ENCODE measurements at places on chromosomes 3 and 15.

DNA sequence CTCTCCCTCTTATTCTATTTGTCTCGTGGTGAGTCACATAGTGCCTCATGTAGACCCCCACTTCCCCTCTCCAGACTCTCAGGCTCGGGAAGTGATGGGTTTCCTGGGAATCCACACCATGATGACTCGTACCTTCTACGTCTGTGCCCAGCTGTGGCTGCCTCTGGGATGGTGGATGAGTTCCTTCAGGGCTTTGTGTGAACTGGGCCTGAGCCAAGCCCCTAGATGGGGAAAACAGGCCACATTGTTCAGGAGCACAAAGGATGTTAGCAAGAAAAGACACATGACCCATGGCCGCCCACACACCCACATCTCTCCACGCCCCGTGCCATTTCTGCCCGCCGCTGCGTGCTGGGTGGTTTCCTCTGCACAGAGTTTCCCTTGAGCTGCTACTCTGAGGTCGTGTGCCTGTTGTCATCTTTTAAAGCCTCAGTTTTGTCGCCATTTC lies 10.5 kb downstream of the ISG20 start:
- H3K27me3 ChIP-seq, result no peaks in the 10 kb centered on the region
- no peaks in the 10 kb centered on the region for H3K36me3 ChIP-seq
- DNase-seq, result no peak
- H3K4me3 ChIP-seq, result no peak overlapping the region

DNA sequence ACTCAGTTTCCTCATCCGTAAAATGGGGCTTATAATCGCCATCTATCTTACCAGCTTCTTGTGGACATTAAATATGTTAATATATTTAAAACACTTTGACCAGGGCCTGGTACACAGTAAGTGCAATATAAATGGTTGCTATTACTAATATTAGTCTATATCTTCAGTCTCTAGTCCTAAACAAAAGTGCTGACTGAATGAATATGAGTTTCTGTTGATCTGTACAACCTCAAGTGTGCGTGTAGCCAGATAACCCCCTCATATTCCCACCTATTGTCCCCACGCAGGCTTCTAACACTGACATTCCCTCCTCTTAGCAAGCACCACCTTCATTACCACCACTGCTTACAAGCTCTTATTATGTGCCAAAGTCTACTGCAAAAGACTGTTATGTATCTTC lies 27.6 kb upstream of the LMCD1 start:
- H3K36me3 ChIP-seq, result no peaks in the 10 kb centered on the region
- no peaks in the 10 kb centered on the region for H3K4me1 ChIP-seq
- H3K27me3 ChIP-seq, result no peaks in the 10 kb centered on the region
- no peak for DNase-seq
- H3K4me3 ChIP-seq, result no peak overlapping the region

DNA sequence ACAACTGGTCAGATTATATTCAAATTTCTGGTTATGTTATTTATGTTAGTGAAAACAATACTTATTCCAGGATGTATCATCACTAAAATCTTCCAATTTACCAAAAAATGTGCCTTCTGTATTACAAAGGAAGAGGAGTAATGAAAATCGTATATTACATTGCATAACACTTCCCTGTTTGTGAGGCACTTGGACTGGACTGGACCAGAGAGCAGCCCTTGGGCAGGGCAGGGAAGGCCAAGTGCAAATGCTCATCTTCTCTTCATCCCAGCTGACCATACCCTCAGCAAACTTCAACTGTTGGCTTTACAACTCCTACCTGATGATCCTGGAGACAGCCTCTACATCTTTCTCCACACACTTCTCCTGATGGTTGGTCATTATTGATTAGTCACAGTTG lies 285.7 kb upstream of the MME start:
- H3K27me3 ChIP-seq, result no peaks in the 10 kb centered on the region
- no peaks in the 10 kb centered on the region for H3K4me1 ChIP-seq
- no peak overlapping the region for H3K27ac ChIP-seq
- H3K4me3 ChIP-seq, result no peak overlapping the region
- no peak for DNase-seq

- no peaks in the 10 kb centered on the region for H3K27me3 ChIP-seq
- peaks cover 19% of the 10 kb centered on the region for H3K4me1 ChIP-seq
- peak overlapping the region; percentile 97 for H3K27ac ChIP-seq
- DNase-seq, result peak; percentile 92
- no peaks in the 10 kb centered on the region for H3K36me3 ChIP-seq
These were observed 96.1 kb upstream of the CHD2 start for GRCh38 chr15:92803852-92804609.

DNA sequence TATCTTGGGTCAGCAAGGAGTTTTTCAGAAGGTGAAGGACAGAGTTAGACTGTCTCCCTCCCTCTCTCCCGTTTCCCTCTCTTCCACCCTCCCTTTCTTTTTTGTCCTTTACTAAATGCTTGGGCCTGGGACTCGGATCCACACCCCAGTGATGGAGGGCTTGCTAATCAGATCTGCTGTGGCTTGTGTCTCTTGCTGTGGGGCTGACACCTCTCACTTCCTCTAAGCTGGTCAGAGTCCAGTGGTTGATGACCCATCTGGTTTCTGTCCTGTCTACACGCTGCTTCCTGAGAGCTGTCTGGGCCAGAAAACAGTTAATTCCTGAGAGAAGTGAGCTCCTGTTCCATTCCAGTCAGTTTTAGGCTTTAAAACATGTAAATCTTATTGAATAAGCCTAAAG lies 849 bp downstream of the TRAK1 start:
- no peaks in the 10 kb centered on the region for H3K27me3 ChIP-seq
- DNase-seq, result no peak
- no peaks in the 10 kb centered on the region for H3K4me1 ChIP-seq
- no peak overlapping the region for H3K4me3 ChIP-seq
- H3K27ac ChIP-seq, result peak overlapping the region; percentile 55
- no peaks in the 10 kb centered on the region for H3K36me3 ChIP-seq

GRCh38 chr3:62446337-62446940 lies 73.1 kb upstream of the FEZF2 start:
- no peaks in the 10 kb centered on the region for H3K36me3 ChIP-seq
- DNase-seq, result no peak
- H3K4me3 ChIP-seq, result no peak overlapping the region
- peaks cover 3% of the 10 kb centered on the region for H3K27me3 ChIP-seq
- H3K27ac ChIP-seq, result no peak overlapping the region

DNA sequence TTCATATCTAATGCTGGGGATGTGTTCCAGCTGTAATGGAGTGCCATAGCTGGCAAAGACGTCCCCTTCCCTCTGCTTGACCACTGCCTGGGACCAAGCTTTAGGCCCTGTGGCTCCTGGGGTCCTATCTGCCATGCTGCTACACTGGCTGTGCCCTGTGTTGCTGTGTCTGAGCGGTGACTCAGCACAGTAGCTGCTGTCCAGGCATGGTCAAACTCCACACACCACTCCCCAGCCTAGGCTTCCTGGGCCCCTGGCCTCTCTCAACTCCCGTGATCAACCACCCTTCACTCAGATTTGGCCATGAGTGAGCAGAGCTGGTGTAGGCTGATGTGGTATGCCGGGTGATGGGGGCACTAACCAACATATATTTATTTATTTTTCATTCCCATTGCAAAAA lies 27.0 kb downstream of the EPHB1 start:
- DNase-seq, result no peak
- no peaks in the 10 kb centered on the region for H3K4me1 ChIP-seq
- H3K36me3 ChIP-seq, result no peaks in the 10 kb centered on the region
- H3K27me3 ChIP-seq, result no peaks in the 10 kb centered on the region
- no peak overlapping the region for H3K27ac ChIP-seq
- no peak overlapping the region for H3K4me3 ChIP-seq

DNA sequence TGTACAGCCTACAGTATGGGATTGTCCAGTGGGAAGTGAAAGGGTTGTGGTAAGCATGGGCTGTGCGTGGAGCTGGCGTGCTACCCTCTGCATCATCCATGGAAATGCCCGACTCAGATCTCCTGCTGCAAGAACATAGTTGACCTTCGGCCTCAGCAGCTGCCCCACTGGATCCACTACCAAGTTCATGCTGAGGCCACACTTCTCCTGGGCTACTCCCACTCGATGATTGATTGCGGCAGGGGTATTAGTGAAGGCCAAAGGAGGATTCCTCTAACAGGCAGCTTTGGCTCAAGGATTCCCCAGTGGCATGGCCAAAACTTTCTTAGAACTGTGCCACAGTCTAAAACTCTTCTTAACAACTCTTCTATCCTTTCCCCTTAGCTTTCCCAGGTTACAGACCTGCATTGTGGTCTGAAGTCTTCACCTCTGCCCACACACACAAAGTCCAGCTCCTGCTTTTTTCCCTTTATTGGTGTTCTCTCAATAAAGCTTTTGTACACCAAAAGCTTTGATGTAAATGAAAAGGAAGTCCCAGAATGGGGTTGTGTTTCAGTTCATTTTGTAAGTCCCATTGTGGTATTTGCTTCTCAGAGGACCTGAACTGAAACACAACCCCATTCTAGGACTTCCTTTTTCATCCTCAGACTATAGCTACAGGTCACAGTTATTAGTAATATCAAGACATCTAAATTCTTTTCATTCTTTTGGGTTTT lies 4.9 kb upstream of the TBC1D5 start:
- H3K27ac ChIP-seq, result no peak overlapping the region
- H3K27me3 ChIP-seq, result no peaks in the 10 kb centered on the region
- no peaks in the 10 kb centered on the region for H3K36me3 ChIP-seq

- no peaks in the 10 kb centered on the region for H3K36me3 ChIP-seq
- no peak for DNase-seq
- H3K4me1 ChIP-seq, result no peaks in the 10 kb centered on the region
- H3K27me3 ChIP-seq, result no peaks in the 10 kb centered on the region
- no peak overlapping the region for H3K4me3 ChIP-seq
- H3K27ac ChIP-seq, result no peak overlapping the region
These were observed 106.2 kb upstream of the CHMP2B start for GRCh38 chr3:87120881-87121280.

GRCh38 chr15:74333662-74334061 lies 33.8 kb downstream of the CYP11A1 start:
- H3K4me1 ChIP-seq, result no peaks in the 10 kb centered on the region
- H3K27ac ChIP-seq, result no peak overlapping the region
- no peaks in the 10 kb centered on the region for H3K36me3 ChIP-seq
- DNase-seq, result no peak
- H3K4me3 ChIP-seq, result no peak overlapping the region

DNA sequence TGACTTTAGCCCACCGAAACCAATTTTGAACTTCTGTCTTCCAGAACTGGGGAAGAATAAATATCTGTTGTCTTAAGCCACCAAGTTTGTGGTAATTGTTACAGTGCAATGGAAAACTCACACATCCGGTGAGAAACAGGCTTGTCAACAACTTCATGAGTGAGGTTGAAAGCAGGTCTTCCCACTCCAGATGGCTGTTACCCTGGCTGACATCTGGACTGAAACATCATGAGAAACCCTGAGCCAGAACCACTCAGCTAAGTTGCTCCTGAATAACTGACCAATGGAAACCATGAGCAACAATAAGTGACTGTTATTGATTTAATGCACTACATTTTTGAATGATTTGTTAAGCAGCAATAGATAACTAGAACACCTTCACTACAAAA lies 10.3 kb downstream of the ACSBG1 start:
- no peaks in the 10 kb centered on the region for H3K36me3 ChIP-seq
- H3K4me3 ChIP-seq, result no peak overlapping the region
- peaks cover 3% of the 10 kb centered on the region for H3K4me1 ChIP-seq

DNA sequence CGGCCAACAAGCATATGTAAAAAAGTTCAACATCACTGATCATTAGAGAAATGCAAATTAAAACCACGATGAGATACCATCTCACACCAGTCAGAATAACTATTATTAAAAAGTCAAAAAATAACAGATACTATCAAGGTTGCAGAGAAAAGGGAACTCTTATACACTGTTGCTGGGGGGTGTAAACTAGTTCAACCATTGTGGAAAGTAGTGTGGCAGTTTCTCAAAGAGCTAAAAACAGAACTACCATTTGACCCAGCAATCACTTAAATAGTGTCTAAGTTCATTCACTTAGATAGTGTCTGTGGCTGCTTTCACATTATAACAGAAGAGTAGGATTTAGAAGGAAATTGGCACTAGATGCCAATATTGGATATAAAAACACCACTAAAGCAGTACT lies 49.7 kb downstream of the CGGBP1 start:
- no peaks in the 10 kb centered on the region for H3K27me3 ChIP-seq
- no peaks in the 10 kb centered on the region for H3K4me1 ChIP-seq
- H3K4me3 ChIP-seq, result no peak overlapping the region
- no peaks in the 10 kb centered on the region for H3K36me3 ChIP-seq
- no peak for DNase-seq

DNA sequence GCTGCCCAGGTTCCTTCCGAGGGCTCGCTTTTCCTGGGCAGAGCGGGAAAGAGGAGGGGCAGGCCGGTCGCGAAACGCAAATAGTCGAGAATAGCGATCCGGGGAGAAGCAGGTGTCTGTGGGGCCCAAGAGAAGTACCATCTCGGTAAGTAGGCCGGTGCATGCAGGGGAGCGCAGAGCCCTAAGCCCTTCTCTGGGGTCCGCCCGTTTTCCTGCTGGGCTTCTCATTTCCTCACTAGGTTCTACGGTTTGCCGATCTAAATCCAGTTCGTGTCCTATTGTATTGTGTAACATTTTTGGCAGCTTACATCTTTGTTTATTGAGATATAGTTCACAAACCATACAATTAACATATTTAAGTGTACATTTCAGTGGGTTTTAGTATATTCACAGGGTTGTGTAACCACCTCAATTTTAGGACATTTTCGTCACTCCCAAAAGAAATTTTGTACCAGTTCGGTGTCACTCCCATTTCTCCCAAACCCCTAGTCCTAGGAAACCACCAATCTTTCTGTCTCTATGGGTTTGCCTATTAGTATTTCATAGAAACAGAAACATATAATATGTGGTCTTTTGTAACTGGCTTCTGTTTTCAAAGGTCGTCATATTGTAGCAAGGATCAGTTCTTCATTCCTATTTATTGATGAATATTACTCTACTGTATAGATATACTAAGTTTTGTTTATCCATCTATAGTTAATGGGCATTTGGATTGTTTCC lies 6.8 kb upstream of the TRIM69 start:
- H3K4me3 ChIP-seq, result peak overlapping the region; percentile 48
- H3K4me1 ChIP-seq, result peaks cover 6% of the 10 kb centered on the region
- DNase-seq, result no peak
- H3K27me3 ChIP-seq, result no peaks in the 10 kb centered on the region

DNA sequence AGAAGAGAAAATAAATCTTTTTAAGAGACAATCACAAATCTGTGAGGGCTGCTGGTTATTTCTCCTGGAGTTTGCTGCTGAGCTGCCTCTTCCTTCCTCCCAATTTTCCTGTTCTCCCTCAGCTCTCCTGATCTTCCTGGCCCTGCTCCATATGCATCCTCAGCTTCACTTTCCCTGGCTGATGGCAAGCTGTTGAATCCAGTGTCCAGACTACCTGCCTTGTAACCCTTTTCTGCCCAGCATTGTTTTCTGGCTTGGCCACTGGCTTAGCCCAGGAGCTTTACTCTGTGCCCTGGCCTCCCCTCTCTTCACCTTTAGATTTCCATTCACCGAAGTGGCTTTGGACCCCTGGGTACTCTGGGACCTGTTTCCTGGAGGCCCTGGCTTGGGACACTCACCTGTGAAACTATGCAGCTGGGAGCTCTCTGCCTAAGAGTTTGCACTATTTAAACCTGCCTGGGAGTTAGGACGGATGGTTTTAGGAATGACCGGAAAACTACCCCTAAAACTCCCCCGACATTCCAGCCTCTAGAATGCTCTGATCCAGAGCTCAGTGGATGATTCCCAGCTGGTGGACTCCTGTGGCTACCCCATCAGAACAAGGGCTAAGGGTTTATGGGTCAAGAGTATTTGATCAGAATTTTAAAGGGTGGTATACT lies 90.0 kb downstream of the RBPMS2 start:
- H3K36me3 ChIP-seq, result peaks cover 3% of the 10 kb centered on the region
- H3K27me3 ChIP-seq, result no peaks in the 10 kb centered on the region
- no peak for DNase-seq
- no peaks in the 10 kb centered on the region for H3K4me1 ChIP-seq
- H3K4me3 ChIP-seq, result no peak overlapping the region

GRCh38 chr3:195715134-195715533 lies 5.6 kb upstream of the MUC20 start:
- no peak overlapping the region for H3K4me3 ChIP-seq
- H3K27ac ChIP-seq, result peak overlapping the region; percentile 79
- H3K36me3 ChIP-seq, result no peaks in the 10 kb centered on the region
- H3K4me1 ChIP-seq, result peaks cover 6% of the 10 kb centered on the region
- no peaks in the 10 kb centered on the region for H3K27me3 ChIP-seq

All from hepatocyte (in vitro differentiated cells).